Activated T-helper 17 cell treated with anti-CD3 and anti-CD28 coated beads, Interleukin-2, amount 50 U/mL, for 72 hours (primary cell): ENCODE measurements at places on chromosomes 2 and 18. TPM values are rescaled to one million over a fixed set of nuclear protein-coding genes. Genes with fewer than 3 reads are reported as not detected.

The TTC31 gene
- 27.2 TPM for total RNA-seq

The CAD gene
- 106 TPM for total RNA-seq

The AQP12A gene
- total RNA-seq, result not detected

The MAP2 gene
- 0.24 TPM for total RNA-seq

The ALPP gene
- not detected for total RNA-seq

The ITPRIPL1 gene
- 26.1 TPM for total RNA-seq

The GTF2A1L gene
- total RNA-seq, result not detected

The PTPRM gene
- 24.5 TPM for total RNA-seq

The CCDC74B gene
- total RNA-seq, result 1.3 TPM

The DCDC2C gene
- not detected for total RNA-seq

The TNFAIP6 gene
- total RNA-seq, result not detected

The UGT1A10 gene
- total RNA-seq, result not detected

The SERPINB7 gene
- total RNA-seq, result not detected

The DLGAP1 gene
- 1.1 TPM for total RNA-seq

The USP40 gene
- 11.3 TPM for total RNA-seq

The MORN2 gene
- 8.2 TPM for total RNA-seq

The VAMP8 gene
- total RNA-seq, result 124 TPM

The PAIP2B gene
- 3.3 TPM for total RNA-seq

The ACVR1C gene
- 2.8 TPM for total RNA-seq

The CHST10 gene
- total RNA-seq, result 9.9 TPM

The XPO1 gene
- 176 TPM for total RNA-seq

The STRADB gene
- 14.5 TPM for total RNA-seq

The GKN1 gene
- total RNA-seq, result not detected
